ENCODE measurements at places on chromosomes 3 and 15.
A peak's percentile ranks its signal among the peaks of the same experiment; 100 is the strongest.

GRCh38 chr3:69309814-69310213 is 76.1 kb downstream of the FRMD4B start:
- DNase-seq: peak; percentile 31

DNA sequence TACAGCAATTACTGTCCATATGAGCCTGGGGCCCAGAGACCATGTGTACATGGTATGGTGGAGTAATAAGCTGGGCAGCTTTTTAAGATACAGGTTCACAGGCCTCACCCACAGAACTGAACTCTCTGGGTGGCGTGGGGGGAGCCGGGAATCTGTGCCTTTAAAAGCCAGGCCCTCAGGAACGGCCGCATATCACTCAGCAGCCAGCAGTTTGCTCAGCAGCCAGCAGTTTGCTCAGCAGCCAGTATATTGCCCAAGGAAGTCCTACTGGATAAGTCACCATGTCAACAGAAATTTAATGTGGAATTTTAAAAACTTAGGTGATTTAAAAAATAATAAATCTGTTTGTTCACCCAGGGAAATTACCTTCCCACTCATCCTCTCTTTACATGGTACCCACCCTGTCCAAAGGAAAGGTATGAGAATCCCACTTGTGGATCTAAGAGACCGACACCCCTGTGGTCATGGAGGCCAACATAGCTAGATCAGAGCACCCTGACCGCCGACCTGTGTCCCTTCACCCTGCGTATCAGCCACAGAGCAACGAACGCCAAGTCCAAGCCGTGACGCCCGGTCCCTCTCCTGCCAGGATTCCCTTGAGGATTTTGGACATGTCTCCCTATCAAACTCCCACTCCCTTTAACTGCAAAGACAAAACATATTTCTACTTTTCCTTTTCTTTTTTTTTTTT is 95.7 kb upstream of the CHRM5 start:
- DNase-seq: no peak

DNA sequence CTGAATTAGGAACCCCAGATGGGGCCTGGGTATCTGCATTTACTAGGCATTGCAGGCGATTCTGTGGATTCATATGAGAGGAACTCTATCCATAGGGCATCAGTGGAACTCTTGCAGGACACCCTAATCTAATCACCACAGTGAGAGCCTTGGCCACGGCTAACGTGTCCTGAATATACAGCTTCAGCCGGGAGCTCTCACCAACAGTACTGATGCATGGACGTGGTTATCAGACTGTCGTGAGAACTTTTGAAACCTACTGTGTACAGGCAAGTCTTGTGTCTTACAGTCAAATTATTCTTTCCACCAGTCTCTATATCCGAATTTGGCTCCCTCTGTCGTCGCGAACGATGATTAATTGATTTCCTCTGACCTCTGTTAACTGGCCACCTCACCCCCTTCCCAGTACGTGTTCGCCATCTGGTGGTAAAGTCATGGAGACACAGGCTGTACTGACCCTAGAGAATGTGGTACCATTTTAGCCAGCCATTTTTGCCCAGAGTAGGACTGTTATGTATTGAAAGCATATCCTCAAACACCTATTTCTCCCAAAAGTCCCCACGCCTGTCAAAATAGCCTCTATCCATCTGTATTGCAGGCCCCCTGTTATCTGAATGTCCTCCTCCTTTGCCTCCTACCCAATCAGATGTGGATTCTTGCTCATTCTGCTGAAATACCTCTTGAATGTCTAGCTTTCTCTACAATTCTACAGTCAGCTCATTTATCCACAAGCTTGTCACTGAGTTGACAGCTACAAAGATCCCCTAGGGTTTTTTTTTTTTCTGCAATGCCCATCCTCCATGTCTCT is 39.7 kb downstream of the GLDN start:
- DNase-seq: peak; percentile 79

DNA sequence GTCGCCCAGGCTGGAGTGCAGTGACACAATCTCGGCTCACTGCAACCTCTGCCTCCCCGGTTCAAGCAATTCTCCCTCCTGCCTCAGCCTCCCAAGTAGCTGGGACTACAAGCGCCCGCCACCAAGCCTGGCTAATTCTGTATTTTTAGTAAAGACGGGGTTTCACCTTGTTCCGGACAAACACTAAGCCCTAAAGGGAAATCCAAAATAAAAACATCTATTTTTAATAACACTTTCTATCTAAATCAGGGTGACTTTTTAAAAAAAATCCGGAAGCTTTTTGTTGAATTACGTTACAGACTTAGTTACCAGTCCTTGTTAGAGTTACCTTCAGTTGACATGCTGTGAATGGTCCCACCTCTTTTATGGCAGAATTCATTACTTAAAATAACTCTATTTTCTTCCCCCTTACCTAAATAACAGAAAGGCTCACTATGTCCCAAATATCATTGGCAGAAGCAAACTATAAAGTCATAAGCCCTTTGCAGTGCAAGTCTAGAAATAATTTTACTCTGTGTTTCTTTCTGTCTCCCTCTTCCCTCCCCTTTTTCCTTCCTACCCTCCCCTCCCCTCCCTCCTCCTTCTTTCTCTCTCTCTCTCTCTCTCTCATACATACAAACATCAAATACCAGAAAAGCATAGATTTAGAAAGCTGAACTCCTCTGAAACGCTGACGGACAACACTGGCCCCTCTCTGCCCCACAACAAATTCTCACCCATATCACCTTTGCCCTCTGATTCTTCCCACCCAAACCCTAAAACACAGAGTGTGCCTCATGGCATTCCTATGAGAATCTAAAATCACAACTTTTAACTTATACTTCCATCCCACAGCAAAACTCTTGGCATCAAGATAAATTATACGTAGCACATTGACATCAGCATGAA is 18.3 kb downstream of the THBS1 start:
- DNase-seq: no peak
